ENCODE measurements at places on chromosomes 11 and 22.

DNA sequence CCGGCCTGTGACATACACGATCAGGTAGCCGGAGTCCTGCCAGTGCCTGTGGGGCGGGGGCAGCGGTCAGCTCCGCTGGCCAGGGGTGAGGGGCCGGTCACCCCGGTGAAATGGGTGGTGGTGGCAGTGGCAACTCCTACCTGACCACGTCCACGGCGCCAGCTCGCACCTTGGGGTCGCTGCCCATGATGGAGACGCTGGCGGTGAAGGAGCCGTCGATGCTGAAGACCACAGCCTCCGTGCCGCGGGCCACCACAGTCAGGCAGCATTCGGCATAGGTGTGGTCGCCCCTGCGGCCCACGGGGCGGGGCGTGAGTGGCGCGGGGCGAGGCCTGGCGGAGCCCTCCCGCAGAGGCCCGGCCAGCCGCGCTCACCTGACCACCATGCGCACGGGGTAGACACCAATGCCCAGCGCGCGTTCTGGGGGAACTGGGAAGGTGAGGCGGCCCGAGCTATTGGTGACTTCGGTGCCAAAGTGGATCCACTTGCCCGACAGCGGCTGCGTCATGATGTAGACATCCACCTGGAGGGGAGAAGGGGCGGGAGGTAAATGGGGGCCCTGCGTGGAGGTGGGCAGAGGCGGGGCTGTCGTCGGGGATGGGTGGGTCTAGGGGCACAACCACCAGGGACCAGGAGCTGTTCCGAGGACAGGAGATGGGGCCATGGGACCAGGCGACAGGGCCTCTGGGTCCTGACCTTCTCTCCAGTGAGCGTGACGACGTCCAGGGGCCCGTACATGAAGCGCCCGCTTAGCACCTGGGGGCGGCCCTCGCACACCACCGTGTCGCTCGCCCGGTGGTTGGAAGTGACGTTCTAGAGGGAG, 10.9 kb downstream of the AIP start:
- no peak for DNase-seq

- DNase-seq = no peak
These were observed 939 bp downstream of the ALX4 start for GRCh38 chr11:44308923-44309477.

DNA sequence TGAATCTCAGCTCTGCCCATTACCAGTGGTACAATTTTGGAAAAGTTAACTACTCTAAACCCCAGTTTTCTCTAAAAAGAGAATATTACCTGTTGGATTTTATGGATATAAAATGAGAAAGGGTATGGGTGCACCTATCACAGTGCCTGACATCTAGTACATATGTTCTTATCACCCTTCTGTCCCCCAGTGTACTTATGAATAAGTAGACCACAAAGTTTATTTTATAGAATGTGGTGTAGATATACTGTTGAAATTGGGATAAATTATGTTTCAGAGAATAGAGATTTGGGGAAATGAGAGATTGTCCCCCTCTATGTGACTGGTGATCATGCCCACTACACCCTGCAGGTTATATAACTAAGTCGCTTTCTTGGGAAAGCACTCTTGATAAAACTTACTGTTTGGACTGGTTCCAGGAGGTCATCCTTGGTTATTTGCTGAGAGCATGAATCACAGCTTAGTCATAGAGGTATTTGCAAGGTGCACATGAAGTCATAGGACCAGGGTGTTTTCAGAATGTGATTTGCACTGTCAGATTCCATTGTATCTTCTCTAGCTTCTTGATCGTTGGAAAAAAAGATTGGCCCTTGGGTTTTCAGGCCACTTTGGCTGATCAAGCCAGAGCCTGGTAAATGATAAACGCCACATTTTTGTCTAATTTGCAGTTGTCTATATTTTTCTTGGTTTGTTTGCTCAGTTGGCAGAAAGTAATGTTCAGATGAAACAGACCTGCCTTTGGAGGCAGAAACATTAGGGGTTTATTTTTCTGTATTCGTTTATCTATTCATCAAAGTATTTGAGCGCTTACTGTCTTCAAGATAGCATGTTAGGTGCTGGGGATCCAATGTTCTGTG, 21.3 kb downstream of the STX3 start:
- DNase-seq = no peak

DNA sequence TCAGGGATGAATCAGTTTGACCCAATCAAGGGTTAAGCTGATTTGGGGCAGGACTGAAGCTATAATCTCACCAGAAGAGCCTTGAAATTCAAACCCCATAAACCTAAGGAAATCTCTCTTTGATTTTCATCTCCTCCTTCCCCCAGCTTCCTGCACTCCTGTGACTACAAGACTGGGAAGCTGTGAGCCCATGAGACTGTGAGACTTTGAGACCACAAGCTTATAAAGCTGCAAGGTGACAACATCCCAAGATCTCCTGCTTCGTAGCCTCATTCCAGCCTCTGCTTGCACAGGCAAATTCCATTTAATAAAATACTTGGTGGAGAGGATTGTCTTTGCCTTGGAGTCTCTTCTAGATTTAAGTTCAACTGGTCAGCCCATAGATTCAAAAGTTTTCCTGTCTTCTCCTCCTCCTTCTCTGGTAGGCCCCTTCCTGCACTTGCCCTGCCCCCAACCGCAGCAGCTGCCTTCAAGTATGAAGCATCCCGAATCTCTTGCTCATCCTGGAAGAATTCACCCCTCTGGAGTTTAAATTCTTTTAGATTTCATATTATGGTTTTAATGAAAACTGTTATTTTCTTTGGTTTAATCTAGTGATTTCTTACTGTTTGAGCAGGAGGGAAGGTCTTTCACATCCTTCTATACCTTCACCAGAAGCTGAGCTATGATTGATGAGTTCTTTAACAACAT, 42.1 kb downstream of the PAMR1 start:
- no peak for DNase-seq

GRCh38 chr11:2366276-2366675, 10.8 kb upstream of the CD81 start:
- DNase-seq = no peak

DNA sequence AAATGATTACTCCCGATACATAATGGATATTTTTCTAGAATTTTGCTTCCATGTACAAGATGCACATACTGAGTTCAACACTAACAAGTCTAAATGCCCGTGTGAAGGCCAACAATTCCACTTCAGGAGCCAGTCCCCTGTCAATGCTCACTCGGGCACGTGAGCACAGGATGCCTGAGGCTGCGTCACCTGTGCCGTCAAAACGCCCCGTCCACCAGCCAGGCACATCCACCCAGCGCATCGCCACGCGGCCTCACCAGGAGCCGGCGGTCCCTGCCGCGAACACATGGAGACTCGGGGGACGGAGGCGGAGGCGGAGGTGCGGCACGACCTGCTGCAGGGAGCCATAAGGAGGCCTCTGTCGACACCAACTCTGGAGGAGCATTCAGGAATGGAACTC, 9.8 kb downstream of the TOLLIP start:
- DNase-seq = no peak

GRCh38 chr11:85977751-85978160, 91.1 kb downstream of the PICALM start:
- DNase-seq = no peak

- DNase-seq = peak; percentile 32
These were observed 583 bp upstream of the PKP3 start for GRCh38 chr11:393219-394033.

- no peak for DNase-seq
These were observed 1.3 kb upstream of the SEC14L3 start for GRCh38 chr22:30472994-30473720.

DNA sequence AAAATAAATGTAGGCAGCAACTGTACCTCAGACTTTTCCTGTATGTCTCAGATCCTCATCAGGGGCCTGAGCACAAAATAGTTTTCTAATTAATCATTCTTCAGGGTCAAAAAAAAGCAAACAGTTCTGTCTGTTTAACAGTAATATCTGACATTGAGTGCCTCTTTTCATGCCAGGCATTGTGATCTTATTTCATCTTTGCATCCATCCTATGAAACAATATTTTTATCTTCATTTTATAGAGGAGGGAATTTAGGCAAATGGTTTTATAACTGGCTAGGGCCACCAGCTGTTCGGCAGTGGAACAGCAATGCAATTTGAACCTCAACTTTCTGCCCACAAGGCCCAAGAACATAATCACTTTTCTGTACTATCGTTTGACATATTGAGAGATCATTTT, 145.6 kb downstream of the WNT7B start:
- no peak for DNase-seq

- DNase-seq = no peak
These were observed 140.3 kb upstream of the RAG2 start for GRCh38 chr11:36738292-36738861.

GRCh38 chr11:132777067-132777975, 755.0 kb downstream of the OPCML start:
- no peak for DNase-seq

GRCh38 chr11:39806652-39807051, 1652.8 kb downstream of the LRRC4C start:
- DNase-seq = no peak

GRCh38 chr11:70887542-70887827, 364.9 kb downstream of the SHANK2 start:
- DNase-seq = no peak

GRCh38 chr22:37482244-37482643, 3.9 kb downstream of the MFNG start:
- no peak for DNase-seq

DNA sequence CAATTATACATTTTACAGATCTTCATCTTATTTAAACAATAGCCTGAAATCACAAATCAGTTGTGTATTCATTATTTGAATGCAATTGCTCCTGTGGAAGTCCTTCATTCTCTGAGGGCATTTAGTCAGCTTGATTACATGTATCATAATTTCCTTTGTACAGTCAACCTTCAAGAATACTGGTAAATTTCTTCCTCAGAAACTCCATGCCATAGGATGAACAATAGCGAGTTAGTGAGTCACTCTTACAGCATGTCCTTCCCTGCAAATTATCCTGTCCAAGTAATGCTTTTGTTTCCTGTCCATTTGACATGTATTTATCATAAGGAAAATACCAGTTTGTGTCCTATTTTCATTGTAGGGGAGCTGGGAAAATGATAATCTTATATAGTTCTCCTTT, 3.8 kb downstream of the OR10S1 start:
- no peak for DNase-seq

GRCh38 chr11:32426192-32426591, 9.1 kb downstream of the WT1 start:
- no peak for DNase-seq

DNA sequence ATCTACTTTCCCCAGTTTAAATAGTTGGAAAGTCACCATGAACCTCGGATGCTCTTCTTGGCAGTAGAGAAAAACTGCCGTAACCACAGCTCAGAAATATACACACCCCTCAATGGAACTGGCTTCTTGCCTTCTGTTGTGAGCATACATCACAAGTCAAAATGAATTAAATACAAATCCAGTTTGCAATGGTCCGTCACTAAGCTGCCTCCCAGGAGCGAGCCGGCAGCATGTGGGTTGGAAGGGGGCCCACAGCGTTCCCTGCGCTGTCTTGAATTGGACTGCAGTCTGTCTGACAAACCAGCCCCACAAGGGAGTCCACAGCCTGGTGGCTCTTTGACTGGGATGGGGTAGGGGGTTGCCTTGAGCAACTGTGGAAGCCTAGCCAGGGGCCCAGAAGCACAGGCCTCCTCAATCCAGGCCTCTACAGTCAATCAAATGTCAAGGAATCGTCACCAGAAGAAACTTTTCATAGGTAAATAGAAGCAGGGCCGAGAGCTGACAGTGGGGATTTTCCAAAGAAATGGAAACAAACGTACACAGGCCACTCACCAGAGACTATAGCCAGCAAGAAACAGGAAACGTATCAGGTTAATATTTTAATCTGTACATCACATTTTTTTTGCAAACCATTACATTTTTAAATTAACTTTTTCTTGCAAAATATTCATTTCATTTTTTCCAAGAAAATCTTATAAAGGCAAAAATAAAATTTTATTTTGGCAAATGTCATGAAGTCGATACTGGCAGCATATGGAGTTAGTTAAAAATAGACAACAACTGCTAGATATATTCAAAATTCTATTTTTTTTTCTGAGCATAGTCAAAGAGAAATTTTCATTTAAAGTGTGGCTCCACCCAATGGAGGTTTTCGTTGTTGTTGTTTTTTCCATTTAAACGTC, 38.5 kb downstream of the C11orf58 start:
- DNase-seq = no peak

DNA sequence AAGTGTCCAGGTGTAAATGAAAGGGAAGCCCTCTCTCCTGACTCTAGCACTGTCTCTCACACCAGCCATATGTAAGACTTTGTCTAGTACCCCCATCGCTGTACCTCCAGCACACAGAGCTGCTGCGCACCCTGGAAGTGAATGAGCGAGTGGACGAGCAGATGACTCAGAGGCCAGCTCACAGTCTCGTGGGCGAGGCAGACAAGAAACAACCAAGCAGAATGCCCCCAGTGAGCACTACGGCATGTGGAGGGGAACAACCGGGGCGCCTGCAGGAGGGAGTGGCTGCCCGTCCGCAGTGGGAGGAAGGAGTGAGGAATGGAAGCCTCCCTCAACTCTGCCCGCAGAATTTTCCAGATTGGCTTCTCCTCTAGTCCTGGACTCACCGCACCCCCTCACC, 46.4 kb downstream of the MCM5 start:
- DNase-seq = peak; percentile 11

- no peak for DNase-seq
These were observed 13.5 kb upstream of the CASTOR1 start for GRCh38 chr22:30302810-30303138.

GRCh38 chr11:11971906-11972547, 36.4 kb downstream of the DKK3 start:
- DNase-seq = no peak

DNA sequence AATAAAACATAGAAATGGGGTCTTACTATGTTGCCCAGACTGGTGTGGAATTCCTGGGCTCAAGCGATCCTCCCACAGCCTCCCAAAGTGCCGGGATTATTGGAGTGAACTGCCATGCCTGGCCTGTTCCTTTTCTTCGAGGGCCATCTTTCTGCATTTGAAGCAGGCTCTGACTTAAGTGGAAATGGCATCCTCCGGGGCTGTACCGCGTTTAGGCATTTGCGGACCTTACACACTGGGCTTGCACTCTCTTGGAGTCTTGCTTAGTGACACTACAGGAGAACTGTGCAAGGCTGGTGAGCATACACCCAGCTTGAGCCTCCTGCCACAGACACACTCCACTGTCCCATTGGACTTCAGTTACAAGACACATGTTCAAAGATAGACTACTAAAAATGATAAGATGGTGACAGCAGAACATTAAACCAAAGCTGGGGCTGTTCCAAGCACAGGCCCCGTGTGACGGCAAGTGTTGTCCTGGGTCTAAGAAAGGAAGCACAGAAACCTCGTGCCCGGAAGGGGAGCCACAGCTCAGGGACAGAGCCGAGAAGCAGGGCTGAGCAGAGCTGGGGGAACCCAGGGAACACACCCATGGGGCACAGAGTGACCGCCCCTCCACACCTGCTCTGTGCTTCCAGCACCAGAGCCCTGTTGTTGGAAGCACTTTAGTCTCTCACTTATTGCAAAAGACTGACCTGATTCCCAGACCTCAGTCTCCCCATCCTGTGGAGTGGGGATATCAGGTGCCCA, 59.0 kb upstream of the SHANK2 start:
- no peak for DNase-seq

DNA sequence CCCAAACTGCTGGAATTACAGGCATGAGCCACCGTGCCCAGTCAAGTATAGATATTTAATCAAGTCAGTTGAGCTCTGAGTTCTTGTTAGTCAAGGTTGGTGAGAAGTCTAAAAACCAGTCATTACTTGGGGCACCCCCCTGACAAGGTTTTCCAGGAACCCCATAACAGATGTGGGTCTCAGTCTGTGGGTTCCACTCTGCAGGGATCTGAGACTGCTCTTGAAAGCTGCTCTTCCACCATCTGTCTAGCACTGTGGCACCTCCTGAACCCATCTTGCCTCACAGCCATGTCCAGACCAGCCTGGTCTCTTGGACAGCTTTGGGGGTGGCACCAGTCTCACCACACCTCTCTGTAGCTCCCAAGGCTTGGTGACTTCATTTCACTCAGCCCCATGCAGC, 44.3 kb upstream of the PLET1 start:
- DNase-seq = no peak
